T1000 (cell line): ENCODE measurements at places on chromosomes 7 and 10.

DNA sequence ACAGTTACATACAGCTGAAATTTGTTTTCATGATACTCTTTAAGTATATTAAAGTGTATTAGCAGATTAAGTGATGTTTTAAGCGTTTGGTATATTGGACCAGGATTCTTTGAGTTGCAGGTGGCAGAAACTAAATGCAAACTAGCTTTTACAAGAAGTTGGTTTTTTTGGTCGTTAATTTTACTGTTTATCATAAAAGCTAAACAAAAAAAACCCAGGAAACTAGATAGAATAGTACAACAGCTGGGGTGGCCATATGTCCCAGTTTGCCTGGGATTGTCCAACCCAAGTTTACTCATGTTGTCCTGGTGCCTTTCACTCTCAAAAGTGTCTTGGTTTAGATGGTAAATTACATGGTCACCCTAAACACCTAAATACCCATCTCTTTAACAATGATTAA lies 108.7 kb downstream of the PHTF2 start:
- no peak for DNase-seq

GRCh38 chr10:1255600-1256431 lies 199.6 kb downstream of the WDR37 start:
- no peak for DNase-seq

- no peak for DNase-seq
Observed at GRCh38 chr10:52811776-52812175, 39.2 kb upstream of the MBL2 start.

DNA sequence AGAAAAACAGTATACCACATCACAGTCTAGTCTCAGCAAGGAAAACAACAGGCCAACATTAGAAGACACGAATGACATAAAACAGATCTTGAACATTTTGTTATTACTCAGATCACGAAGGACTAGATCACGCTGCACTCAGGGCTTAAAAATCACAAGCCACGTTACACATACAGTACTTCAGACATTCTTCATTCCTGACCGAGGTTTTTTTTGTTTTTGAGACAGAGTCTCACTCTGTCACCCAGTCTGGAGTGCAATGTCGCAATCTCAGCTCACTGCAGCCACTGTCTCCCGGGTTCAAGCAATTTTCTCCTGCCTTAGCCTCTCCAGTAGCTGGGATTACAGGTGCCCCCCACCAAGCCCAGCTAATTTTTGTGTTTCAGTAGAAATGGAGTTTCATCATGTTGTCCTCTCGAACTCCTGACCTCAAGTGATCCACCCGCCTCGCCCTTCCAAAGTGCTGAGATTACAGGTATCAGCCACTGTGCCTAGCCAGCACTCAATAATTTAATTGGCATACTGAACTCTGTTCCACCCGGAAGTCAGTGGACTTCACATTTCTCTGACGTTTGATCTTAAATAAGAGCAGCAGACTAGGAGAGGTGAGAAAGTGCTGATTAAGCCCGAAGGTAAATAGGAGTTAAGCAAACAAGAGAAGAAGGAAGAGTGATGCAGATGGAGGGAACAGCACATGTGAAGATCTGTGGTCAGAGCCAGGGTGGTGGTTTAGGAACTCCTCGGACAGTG lies 3.5 kb downstream of the AIMP2 start:
- DNase-seq, result no peak

GRCh38 chr10:132611986-132612385 lies 74.4 kb downstream of the INPP5A start:
- DNase-seq, result no peak
